ENCODE measurements at places on chromosomes 3 and 15.

DNA sequence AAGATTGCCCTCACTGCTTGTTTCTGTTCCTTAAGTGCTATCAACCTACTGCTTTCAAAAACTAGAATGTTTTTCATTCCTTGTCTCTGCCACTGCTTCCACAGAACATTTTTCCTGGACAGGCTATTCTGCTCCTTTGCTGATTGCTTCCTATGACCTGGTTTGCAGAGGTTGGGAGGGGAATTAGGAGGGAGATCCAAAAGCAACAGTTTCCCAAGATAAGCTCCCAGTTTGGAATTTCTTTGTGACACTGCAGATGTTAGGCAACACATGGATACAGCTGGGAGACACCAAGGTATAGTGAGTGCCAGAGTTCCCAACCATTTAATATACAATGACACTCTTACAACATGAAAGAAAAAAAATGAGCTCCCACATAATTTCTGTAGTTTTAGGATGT, 1036.5 kb downstream of the ROBO2 start:
- DNase-seq: no peak

DNA sequence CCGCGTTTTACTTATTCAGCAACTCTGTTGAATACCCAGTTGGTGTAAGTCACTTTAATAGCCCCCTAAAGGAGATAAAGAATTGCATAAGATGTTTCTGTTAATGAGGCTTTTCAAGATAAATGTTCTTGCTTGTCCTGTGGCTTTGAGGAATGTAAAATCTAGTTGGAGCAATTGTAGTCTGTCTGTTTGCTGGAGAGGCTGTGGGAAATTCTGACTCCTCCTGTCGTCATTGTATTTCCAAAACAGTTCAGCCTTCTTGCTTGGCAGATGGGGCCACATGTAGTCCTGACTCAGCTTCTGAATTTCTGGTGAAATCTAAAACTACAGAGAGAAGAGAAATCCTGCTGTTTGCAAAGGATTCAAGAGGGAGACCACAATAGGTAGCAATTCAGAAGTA, 114.4 kb downstream of the RYR3 start:
- no peak for DNase-seq

GRCh38 chr3:16481546-16481897, 32.0 kb downstream of the RFTN1 start:
- DNase-seq: no peak

GRCh38 chr3:152104847-152105415, 163.8 kb upstream of the MBNL1 start:
- no peak for DNase-seq

DNA sequence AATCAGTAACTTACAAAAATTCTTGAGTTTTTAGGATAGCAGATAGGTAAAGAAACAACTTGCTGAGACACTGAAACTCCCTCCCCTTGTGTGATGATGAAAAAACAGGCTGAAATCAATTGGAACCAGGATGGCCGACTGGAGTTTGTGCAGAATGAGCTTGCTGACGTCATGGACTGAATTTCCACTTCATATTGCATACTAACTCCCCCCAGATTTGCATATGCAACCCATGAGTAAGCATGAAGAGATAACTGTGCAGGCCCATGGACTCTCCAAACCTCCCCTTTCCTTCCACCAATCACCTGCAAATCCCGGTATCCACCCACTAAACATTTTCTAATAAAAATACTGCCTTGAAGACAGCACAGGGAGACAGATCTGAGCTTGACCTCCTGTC, 82.0 kb upstream of the SCN5A start:
- DNase-seq: no peak
